Cerebellum (tissue), 4 donors: ENCODE measurements at places on chromosomes 16 and 17.

DNA sequence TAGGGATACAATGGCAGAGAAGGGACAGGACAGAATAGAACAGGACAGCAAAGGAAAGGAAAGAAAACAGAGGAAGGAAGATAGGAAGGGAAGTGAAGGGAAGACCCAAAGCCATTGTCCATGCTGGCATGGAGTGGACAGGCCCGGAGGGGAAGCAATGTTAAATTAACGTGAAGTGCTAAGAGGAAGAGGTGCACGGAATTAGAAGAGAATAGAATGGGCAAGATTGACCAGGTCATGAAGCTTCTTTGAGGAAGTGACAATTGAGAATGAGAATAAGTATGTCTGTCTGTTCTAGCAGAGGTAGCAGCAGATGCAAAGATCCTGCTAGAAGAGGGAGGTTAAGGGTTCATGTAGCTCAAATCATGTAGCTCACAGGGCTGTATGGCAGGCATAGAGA, 117.2 kb downstream of the MAF start:
- no peak for DNase-seq

DNA sequence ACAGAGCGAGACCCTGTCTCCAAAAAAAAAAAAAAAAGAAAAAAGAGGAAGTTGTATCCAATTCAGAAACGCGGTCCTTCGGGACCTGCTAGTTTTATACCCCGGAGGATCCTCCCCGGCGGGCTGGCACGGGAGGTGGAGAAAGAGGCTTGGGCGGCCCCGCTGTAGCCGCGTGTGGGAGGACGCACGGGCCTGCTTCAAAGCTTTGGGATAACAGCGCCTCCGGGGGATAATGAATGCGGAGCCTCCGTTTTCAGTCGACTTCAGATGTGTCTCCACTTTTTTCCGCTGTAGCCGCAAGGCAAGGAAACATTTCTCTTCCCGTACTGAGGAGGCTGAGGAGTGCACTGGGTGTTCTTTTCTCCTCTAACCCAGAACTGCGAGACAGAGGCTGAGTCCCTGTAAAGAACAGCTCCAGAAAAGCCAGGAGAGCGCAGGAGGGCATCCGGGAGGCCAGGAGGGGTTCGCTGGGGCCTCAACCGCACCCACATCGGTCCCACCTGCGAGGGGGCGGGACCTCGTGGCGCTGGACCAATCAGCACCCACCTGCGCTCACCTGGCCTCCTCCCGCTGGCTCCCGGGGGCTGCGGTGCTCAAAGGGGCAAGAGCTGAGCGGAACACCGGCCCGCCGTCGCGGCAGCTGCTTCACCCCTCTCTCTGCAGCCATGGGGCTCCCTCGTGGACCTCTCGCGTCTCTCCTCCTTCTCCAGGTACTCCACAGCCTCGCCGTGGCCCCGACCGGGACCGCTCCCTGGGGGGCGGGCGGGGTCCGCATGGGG, at the start of gene CDH3:
Gene CDH3, plus strand, starts transcription at position 596 of the 779 bp plus-strand sequence. Its CDS starts 70 bp downstream, at position 666.
- no peak for DNase-seq

DNA sequence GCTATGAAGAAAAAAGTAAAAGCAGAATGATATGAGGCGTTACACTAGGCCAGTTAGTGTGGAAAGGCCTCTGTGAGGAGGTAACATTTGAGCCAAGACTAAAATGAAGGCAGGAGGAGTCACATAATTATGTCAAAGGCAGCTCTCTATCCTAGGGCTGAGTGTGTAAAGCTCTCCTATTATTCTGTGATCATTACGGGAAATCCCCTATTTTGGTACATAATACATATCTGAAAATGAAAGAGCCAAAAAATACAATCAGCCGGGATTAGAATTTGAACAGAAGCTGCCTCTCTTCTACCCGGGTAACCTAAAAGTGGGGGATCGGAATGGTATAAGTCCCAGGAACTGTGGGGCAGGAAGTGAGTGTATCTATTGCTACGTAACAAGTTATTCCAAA, 27.1 kb downstream of the HEATR3 start:
- no peak for DNase-seq

- DNase-seq = no peak
Observed at GRCh38 chr17:11278992-11279270, 37.9 kb downstream of the SHISA6 start.

- DNase-seq = no peak
Observed at GRCh38 chr17:39104046-39104445, 47.4 kb downstream of the PLXDC1 start.

DNA sequence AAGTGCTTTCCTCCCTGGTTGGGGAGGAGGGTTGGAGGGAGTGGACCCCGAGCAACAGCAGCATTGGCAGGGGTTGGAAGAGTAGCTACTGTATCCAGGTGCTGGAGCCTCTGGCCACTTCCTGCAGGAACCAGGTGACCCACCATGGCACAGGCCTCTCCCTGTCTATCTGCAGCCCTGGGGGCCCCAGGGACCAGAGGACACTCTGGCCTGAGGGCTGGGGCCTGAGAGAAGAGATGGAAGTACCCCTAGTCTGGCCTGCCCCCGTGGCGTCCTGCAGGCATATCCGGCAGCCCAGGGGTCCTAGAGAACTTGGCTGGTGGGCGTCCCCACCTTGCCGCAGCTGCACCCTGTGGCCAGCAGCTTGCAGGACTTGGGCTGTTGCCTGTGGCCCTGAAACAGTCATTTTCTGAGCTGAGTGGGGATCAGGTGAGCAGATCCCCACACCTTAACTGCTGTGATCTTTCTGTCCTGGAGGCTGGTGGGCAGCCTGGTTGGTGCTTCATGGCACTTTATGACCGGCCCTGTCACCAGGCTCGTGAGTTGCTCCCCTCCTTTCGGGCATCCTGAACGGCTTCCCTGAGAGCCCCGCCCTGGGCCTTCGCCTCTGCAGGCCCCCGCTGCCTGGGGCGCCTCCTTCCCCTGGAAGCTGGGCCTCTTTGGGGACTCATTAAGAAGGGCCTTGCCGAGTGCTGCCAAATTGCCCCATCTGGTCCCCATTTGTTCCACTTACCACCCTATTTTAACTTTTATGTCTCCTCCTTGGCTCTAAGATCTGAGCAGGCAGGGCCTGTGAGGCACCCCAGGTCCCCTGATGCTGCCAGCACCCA, 298.6 kb downstream of the SEC14L1 start:
- DNase-seq = no peak

GRCh38 chr17:45789874-45790273, 5.8 kb downstream of the CRHR1 start:
- no peak for DNase-seq

- no peak for DNase-seq
Observed at GRCh38 chr17:56297184-56297583, 143.9 kb downstream of the ANKFN1 start.

GRCh38 chr16:1772362-1772907, at the start of gene EME2:
Gene EME2 (plus strand): TSS chr16:1772810. CDS start chr16:1773228, 418 bp downstream.
- DNase-seq = no peak

GRCh38 chr17:31008374-31009041, 37.7 kb downstream of the RNF135 start:
- DNase-seq = peak; percentile 48

DNA sequence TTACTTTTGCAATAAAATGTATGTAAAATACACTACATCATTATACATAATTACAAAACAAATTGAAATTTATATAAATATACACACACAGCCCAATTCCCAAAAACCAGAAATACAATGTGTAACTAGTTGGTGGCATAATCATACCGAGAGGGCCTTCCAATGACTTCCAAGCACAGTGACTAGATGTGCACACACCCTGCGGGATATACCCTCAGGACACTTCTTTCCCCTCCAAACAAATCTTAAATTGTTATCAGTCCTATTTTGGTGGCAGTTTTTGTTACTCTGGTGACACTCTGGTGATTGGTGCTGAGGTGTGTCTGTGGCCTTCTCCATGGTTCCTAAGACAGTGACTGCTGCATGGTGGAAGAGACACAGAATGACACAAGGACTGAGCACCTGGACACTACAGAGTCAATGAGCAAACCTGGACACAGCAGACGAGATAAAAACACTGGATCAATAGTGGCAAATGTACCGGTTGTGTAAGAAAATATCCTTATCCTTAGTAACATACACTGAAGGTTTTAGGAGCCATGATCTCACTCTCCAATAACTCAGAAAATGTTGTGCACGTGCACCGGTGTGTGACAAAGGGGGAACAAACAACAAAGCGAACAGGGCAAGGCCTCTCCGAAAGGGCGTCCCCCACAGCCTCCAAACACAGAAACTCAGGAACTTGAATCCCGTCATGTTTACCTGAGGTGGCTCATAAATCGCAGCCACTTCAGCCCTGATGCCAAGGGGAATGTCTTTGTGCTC, 32.9 kb downstream of the NPLOC4 start:
- DNase-seq = no peak

DNA sequence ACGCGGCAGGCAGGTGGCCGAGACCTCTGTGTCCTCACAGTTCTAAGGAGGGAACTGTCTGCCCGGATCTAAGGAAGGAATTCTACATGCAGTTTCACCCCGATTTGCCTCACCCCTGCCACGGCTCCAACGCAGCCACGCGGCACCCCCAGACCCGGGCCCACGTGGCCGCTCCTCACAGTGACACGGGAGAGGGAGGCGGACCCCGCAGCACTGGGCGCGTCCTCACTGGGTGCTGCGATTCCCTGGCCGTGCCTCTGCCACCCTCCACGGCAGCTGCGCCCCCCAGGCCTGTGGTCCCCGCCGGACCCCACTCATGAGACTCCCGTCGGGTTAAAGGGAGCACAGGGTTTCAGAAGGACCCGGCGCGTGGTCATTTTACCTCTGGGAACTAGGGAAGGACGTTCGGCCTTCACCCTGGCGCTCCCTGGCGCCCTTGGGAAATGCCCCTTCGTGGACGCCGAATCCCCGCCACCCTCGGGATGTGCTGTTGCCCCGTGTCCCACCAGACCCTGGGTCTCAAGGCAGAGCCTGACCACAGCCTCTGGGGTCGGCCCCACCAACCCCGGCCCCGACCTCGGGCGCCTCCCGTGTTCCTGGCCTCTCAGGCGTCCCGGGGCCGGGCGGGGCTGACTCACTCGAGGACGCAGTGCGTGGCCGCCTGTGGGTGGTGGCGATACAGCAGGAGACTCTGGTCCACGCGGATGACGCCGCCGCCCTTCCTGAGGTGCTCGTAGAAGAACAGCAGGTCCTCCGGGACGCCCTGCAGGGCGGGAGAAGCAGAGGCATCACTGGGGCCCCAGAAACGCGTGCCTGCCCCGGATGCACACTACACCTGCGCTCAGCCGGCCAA, 118.8 kb upstream of the METRNL start:
- no peak for DNase-seq

DNA sequence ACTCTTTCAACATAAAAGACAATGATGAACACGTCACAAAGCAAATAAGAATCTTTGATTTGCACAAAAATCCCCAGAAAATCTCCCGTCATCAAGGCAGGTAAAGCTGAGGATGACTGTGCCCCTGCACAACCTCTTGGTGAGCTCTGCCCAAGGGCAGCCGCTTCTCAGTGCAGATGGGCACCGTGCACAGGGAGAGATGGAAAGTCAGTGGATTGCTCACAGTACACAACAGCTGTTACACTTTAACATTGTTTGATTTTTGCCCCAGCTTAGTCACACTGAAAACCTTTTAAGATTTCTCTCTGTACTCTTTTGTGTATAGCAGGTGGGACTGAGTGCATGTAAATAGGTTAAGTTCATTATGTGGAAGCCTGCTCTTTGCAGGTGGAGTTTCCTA, 104.2 kb downstream of the CDK5R1 start:
- no peak for DNase-seq

DNA sequence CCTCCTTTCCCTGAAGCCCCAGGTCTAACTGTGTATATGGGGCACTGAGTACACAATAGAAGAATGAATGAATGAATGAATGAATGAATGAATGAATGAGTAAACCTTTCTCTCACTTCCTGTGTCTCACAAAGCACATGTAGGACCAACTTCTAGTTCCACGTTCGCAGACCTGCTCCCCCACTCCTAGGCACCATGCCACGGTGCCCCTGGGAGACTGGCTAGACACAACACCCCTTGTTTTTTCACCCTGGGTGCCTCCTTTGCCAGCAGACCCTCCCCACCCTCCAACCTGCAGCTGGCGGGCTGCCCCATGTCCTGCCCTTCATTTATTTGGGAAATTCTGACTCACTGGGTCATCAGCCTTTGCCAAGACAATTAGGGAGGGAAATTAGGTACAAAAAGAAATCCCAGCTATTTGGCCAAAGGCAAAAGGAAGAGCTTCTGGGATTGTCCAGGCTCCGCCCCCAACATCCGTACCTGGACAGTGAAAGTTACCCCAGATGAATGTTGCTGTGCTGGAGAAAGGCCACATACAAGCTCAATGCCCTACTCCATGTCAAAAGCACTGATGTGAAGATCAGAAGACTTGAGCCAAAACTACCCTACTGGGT, 7.7 kb downstream of the CES1 start:
- DNase-seq = no peak

- peak; percentile 83 for DNase-seq
Observed at GRCh38 chr17:72120642-72121163, at the start of gene SOX9. Gene SOX9 (plus strand): TSS chr17:72121020. CDS start chr17:72121392, 372 bp downstream.

- no peak for DNase-seq
Observed at GRCh38 chr16:1991588-1991947, 1.8 kb downstream of the SYNGR3 start.

DNA sequence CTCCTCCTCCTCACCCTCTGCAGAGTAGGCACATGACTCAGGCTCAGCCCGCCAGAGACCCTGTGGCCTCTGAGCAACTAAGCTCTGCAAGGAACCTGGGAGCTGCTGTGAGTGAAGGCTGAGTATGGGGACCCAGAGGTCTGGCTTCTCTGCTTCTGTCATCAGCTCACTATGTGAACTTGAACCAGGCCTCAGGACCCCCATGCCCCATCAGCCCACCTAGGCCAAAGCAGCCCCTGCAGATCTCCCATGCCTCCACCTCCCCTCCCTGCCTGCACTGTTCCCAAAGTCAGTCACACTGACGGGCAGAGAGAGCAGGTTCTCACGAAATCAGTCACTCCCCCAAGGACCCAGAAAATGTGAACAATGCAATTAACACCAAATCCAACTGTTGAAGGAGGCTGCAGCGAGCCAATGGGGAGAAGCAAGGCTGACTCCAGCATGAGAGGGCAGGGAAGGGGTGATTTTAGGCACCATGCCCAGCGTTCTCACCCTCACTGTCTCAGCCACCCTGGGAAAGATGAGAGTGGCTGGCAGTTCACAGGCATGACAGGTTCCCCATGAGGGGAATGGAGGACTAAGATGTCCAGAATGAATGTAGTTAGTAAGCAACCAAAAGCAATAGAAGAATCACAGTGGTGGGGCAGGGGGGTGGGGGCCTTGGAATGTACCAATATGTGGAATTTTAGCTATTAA, 60.6 kb downstream of the BEAN1 start:
- DNase-seq = no peak
